ENCODE measurements at places on chromosomes 13 and 19.

- H3K4me3 ChIP-seq: no peak overlapping the region
- H3K36me3 ChIP-seq: peaks cover 3% of the 10 kb centered on the region
- H3K27me3 ChIP-seq: peaks cover 2% of the 10 kb centered on the region
- no peak overlapping the region for H3K27ac ChIP-seq
- peaks cover 9% of the 10 kb centered on the region for H3K4me1 ChIP-seq
- peak; percentile 73 for DNase-seq
Measured at GRCh38 chr19:17294051-17294891, 9.0 kb downstream of the ABHD8 start.

- peaks cover 5% of the 10 kb centered on the region for H3K36me3 ChIP-seq
- H3K27ac ChIP-seq: no peak overlapping the region
- DNase-seq: no peak
- peak overlapping the region; percentile 3 for H3K4me3 ChIP-seq
- peaks cover 33% of the 10 kb centered on the region for H3K4me1 ChIP-seq
Measured at GRCh38 chr19:32671883-32672593, 2.9 kb downstream of the ANKRD27 start.

DNA sequence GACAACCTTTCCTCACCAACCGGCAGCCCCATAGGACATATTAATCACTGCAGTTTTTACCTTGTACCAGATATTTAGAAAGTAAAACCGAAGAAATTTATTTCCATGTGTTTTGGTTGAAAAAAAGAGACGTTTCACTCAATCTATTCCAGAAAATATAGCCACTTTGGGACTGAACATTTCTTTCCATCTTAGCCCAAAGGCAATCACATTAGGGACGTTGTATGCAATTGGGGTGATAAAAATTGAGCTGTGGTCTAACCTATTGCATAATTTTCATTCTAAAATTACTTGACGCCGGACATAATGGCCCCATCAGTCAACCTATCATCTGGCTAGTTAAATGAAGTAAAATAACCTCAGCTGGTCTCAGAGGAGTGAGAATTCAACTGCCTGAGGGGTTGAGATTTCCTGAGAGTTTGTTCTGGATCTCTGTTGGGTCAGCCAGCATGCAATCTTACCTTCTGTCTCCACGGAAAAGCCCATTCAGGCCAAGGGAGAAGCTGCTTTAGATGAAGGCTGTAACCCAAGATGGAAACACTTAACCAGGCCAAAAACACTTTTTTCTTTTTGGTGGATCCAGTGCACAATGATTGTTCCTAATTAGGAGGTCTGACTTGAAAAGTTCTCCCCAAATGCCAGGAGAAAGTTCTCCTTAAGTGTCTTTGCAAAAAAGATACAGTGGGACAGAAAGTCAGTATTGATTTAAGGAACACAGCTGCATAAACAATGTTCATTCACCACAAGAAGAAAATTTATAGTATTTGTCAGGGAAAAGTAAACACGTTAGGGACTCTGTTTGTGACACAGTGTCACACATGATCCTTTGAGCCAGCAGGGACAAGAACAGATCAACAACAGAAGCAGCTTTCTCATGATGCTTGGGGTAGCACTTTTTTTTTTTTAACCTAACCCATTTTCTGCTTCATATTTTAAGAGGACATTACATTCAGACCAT lies 34.1 kb downstream of the DLEU7 start:
- no peak for DNase-seq
- H3K27me3 ChIP-seq: peaks cover 2% of the 10 kb centered on the region
- H3K36me3 ChIP-seq: no peaks in the 10 kb centered on the region
- no peaks in the 10 kb centered on the region for H3K4me1 ChIP-seq

GRCh38 chr13:100883453-100883852 lies 208.9 kb upstream of the TMTC4 start:
- no peak overlapping the region for H3K27ac ChIP-seq
- H3K27me3 ChIP-seq: peaks cover 9% of the 10 kb centered on the region
- no peaks in the 10 kb centered on the region for H3K36me3 ChIP-seq
- no peak for DNase-seq
- H3K4me1 ChIP-seq: no peaks in the 10 kb centered on the region

GRCh38 chr13:98020271-98020670 lies 66.8 kb downstream of the IPO5 start:
- H3K27ac ChIP-seq: no peak overlapping the region
- H3K4me1 ChIP-seq: no peaks in the 10 kb centered on the region
- no peak for DNase-seq
- peaks cover 43% of the 10 kb centered on the region for H3K36me3 ChIP-seq
- no peak overlapping the region for H3K4me3 ChIP-seq

GRCh38 chr13:26541678-26542568 lies 15.6 kb upstream of the WASF3 start:
- no peak for DNase-seq
- no peaks in the 10 kb centered on the region for H3K4me1 ChIP-seq
- no peaks in the 10 kb centered on the region for H3K36me3 ChIP-seq
- no peak overlapping the region for H3K27ac ChIP-seq
- H3K27me3 ChIP-seq: peaks cover 15% of the 10 kb centered on the region

GRCh38 chr19:41932259-41932719 lies 4.0 kb upstream of the ERFL start:
- H3K27ac ChIP-seq: no peak overlapping the region
- no peak overlapping the region for H3K4me3 ChIP-seq
- no peak for DNase-seq

DNA sequence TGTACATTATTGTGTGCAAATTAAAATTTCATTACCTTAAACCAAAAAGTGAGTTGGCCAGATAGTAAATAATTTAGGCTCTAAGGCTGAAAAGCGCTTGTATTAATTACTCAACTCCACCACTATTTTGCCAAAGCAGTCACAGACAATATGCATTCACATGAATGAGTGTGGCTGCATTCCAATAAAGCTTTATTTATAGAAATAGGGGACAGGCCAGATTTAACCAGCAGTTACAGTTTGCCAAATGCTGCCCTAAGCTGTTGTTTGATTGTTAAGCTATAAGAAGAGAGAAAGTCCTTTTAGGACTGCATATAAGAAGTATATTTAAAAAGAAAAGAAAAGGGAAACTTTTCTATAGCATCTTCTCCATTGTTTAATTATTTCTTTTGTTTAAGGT lies 342.6 kb downstream of the ITGBL1 start:
- peaks cover 8% of the 10 kb centered on the region for H3K27me3 ChIP-seq
- H3K4me1 ChIP-seq: no peaks in the 10 kb centered on the region
- H3K27ac ChIP-seq: no peak overlapping the region
- H3K4me3 ChIP-seq: no peak overlapping the region

GRCh38 chr13:112510002-112510780 lies 77.8 kb downstream of the TUBGCP3 start:
- H3K4me1 ChIP-seq: peaks cover 2% of the 10 kb centered on the region
- H3K4me3 ChIP-seq: no peak overlapping the region
- DNase-seq: no peak
- no peaks in the 10 kb centered on the region for H3K27me3 ChIP-seq
- peak overlapping the region; percentile 58 for H3K27ac ChIP-seq

GRCh38 chr13:100212904-100213553 lies 124.1 kb downstream of the PCCA start:
- no peak overlapping the region for H3K4me3 ChIP-seq
- peaks cover 15% of the 10 kb centered on the region for H3K36me3 ChIP-seq
- H3K27me3 ChIP-seq: no peaks in the 10 kb centered on the region
- H3K4me1 ChIP-seq: peaks cover 5% of the 10 kb centered on the region
- no peak overlapping the region for H3K27ac ChIP-seq

- peak; percentile 62 for DNase-seq
- peaks cover 8% of the 10 kb centered on the region for H3K4me1 ChIP-seq
- H3K27me3 ChIP-seq: peaks cover 49% of the 10 kb centered on the region
- H3K4me3 ChIP-seq: no peak overlapping the region
- no peaks in the 10 kb centered on the region for H3K36me3 ChIP-seq
- no peak overlapping the region for H3K27ac ChIP-seq
Measured at GRCh38 chr13:110298505-110299282, 8.3 kb downstream of the COL4A1 start.
